ENCODE measurements at places on chromosomes 5 and 9. TPM values are rescaled to one million over a fixed set of nuclear protein-coding genes. Genes with fewer than 3 reads are reported as not detected.

Gene ECSCR
- 11.4 TPM for polyA plus RNA-seq

Gene MRPS2
- 37.8 TPM for polyA plus RNA-seq

- no peak for DNase-seq
- H3K4me1 ChIP-seq, result no peaks in the 10 kb centered on the region
- H3K27ac ChIP-seq, result no peak overlapping the region
- H3K27me3 ChIP-seq, result no peaks in the 10 kb centered on the region
Measured at GRCh38 chr5:87109746-87110145, 157.9 kb upstream of the RASA1 start.

DNA sequence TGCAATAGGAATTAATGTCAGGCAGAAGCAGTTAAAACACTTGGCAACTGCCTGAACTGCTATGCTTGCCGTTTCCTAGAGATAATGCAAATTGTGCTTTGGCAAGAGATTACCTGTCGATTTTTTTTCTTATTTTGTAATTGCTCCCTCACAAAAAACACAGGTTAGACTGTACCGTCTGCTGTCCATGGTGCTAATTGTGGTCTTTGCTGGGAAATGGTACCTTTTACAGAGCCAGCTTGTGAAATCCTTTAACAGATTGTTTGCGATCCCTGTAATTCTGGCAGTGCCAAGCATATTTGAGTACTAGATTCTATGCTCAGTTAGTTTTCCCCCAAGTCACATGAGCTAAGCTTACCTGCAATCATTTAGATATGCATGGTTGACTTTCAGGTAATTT lies 2125.8 kb upstream of the WWC1 start:
- H3K4me1 ChIP-seq, result no peaks in the 10 kb centered on the region
- DNase-seq, result no peak
- H3K27me3 ChIP-seq, result no peaks in the 10 kb centered on the region
- no peak overlapping the region for H3K27ac ChIP-seq
- H3K4me3 ChIP-seq, result no peak overlapping the region

Gene ACOT12
- 0.09 TPM for polyA plus RNA-seq

GRCh38 chr5:78362220-78362619 lies 1.8 kb downstream of the SCAMP1 start:
- peak overlapping the region; percentile 95 for H3K27ac ChIP-seq
- no peaks in the 10 kb centered on the region for H3K27me3 ChIP-seq

DNA sequence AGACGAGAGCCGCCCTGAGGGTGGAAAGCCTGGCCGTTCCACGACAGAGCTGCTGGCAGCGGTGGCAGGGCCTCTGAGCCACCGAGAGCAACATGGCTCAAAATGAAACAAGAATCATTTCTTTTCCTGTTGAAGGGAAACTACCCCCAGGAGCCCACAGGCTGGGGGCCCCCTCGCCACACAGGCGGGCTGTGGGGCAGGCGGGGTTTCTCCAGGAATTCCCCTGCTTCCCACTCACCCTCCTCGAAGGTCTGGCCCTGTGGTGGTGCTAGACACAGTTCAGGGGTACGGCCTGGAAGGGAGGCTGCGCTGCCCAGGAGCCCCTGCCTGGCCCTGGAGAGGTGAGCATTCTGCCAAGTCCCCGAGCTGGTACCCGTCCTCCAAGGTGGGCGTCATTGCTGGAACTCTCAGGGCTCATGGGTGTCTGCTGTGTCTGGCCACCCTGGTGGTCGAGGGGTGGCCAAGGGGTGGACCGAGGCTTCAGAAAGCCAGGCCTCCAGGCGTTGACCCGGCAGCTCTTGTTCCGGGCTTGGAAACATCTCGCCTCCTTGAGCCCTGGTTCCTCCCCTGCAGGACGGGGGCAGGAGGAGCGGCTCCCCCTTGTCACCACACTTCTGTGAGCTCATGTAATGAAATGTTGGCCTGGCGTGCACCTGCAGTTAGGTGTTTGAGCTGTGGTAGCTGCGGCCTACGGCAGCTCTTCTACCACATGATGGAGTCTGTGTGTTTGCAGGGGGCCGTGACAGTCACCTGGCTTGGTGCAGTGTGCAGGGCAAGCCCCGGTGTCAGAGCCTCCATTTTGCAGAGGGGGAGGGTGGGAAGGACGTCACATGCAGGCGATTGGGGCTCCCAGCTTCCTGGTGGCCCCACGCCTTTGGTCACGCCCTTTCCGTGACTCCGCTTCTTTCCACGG lies 65.3 kb downstream of the RXRA start:
- peaks cover 85% of the 10 kb centered on the region for H3K4me1 ChIP-seq
- DNase-seq, result no peak
- H3K36me3 ChIP-seq, result no peaks in the 10 kb centered on the region
- H3K27ac ChIP-seq, result no peak overlapping the region
- no peaks in the 10 kb centered on the region for H3K27me3 ChIP-seq

DNA sequence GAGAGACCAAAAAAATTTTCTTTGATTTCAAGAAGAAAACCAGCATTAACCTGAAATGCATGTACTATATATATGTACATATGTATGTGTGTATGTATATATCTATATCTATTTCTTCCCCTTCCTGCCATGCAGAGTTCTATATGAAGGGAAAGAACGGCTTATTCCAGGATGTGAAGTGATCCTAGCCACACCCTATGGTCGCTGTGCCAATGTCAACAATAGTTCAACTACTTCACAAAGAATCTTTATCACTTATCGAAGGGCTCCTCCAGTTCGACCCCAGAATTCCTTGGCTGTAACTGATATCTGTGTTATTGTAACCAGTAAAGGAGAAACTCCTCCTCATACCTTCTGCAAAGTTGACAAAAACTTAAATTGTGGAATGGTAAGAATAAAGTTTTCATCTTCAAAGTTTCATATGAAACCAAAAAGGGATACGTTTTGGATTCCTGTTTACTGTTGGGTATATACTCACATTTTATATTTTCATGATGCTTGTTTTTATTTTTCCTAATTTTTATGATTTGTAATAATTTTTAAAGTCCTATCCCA lies 56.2 kb downstream of the DENND4C start:
- no peak overlapping the region for H3K4me3 ChIP-seq
- no peak for DNase-seq
- peaks cover 20% of the 10 kb centered on the region for H3K4me1 ChIP-seq
- H3K27ac ChIP-seq, result no peak overlapping the region
- no peaks in the 10 kb centered on the region for H3K36me3 ChIP-seq

DNA sequence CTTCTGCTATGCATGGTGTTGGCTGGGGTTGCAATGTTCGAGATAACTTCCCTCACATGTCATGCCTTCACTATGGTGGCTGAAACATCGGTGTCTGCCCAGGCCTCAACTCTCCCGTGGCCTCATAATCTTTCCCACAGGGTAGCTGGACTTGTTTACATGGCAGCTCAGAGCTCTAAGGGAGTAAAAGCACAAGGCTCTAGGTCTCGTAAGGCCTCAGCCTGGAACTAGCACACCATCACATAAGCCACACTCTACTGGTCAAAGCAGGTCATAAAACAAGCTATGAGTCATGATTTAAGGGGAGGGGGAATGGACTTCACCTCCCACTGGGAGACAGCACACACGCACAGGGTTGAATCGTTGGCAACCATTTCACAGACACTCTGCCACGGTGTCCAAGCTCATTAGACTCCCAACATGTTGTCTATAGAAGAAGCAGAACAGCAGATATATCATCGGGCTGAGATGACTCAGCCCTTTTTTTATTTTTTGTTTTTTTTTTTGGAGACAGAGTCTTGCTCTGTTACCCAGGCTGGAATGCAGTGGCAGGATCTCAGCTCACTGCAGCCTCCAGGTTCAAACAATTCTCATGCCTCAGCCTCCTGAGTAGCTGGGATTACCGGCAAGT lies 66.8 kb upstream of the IL17B start:
- peak; percentile 94 for DNase-seq
- peaks cover 80% of the 10 kb centered on the region for H3K4me1 ChIP-seq
- peak overlapping the region; percentile 86 for H3K27ac ChIP-seq
- no peaks in the 10 kb centered on the region for H3K27me3 ChIP-seq
- H3K4me3 ChIP-seq, result no peak overlapping the region
- no peaks in the 10 kb centered on the region for H3K36me3 ChIP-seq

- no peaks in the 10 kb centered on the region for H3K36me3 ChIP-seq
- H3K4me3 ChIP-seq, result no peak overlapping the region
- H3K4me1 ChIP-seq, result no peaks in the 10 kb centered on the region
- no peaks in the 10 kb centered on the region for H3K27me3 ChIP-seq
- H3K27ac ChIP-seq, result no peak overlapping the region
- DNase-seq, result no peak
Measured at GRCh38 chr5:59828623-59829022, 64.9 kb downstream of the PDE4D start.

DNA sequence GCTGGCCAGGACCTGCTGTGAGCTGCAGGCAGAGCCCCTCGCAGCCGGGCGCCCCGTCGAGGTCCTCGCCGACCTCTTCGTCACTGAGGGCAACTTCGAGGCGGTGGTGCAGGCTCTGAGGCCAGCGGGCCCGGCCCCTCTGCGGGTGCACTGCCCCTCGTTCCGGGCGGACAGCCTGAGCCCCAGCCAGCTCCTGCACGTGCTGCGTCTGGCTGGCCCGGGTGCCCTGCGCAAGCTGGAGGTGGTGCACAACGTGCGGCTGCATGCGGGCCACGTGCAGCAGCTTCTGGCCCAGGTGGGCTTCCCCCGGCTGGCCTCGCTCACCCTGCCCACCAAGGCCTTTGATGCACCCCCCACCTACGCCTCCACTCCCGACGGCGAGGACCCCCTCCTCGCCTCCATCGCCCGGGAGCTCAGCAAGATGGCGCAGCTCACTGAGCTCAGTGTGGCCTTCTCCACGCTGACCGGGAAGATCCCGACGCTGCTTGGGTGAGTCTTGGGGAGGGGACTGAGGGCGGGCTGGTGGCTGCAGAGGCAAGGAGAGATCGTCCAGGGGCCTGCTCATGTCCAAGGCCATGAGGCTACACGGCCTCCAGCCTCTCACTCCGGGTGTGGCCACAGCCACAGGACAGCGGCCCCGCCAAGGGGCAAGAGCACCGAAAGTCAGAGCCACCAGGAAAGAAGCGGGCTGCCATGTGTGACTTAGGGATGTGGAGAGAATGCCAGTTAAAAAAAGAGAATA lies 825 bp downstream of the LRRC14B start:
- H3K27ac ChIP-seq, result peak overlapping the region; percentile 54
- DNase-seq, result peak; percentile 59
- H3K36me3 ChIP-seq, result no peaks in the 10 kb centered on the region
- H3K4me1 ChIP-seq, result peaks cover 29% of the 10 kb centered on the region
- no peak overlapping the region for H3K4me3 ChIP-seq
- no peaks in the 10 kb centered on the region for H3K27me3 ChIP-seq

Gene ANGPTL2
- polyA plus RNA-seq, result 0.69 TPM

Gene DMRT3
- not detected for polyA plus RNA-seq

Gene AFAP1L1
- polyA plus RNA-seq, result 4.2 TPM

GRCh38 chr9:110110154-110110553 lies 97.8 kb downstream of the C9orf152 start:
- DNase-seq, result no peak
- peaks cover 20% of the 10 kb centered on the region for H3K4me1 ChIP-seq
- H3K27me3 ChIP-seq, result no peaks in the 10 kb centered on the region
- H3K4me3 ChIP-seq, result no peak overlapping the region

DNA sequence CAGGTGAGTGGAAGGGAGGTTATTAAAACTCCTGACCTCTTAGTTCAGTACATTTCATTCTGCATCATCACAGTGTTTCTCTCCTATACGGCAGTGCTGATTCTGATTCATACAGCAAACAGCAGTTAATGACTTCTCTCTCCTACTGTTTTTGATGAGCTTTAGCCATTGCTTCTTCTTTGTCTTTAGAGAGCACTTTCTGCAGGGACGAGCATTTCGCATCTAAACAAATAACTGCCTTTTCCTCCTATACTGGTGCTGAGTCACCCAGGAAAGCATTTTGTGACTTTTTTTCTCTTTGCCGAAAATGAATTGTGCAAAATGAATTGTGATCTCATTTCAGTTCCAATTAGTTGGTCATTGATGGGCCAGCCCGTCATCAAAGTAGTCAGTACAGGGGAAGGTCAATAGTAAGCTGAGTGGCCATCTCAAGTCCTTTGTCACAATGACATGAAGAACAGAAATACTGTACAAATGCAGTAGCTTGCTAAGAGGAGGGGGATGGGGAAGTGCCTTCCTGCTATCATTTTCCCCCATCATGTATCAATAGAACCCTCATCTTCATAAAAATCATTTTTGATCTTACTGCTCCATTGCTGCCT lies 98.5 kb downstream of the INSYN2B start:
- no peaks in the 10 kb centered on the region for H3K27me3 ChIP-seq
- H3K36me3 ChIP-seq, result no peaks in the 10 kb centered on the region
- DNase-seq, result no peak
- H3K27ac ChIP-seq, result no peak overlapping the region
- no peaks in the 10 kb centered on the region for H3K4me1 ChIP-seq
- H3K4me3 ChIP-seq, result no peak overlapping the region

- no peak overlapping the region for H3K4me3 ChIP-seq
- H3K27me3 ChIP-seq, result no peaks in the 10 kb centered on the region
- H3K4me1 ChIP-seq, result no peaks in the 10 kb centered on the region
- no peak overlapping the region for H3K27ac ChIP-seq
- DNase-seq, result no peak
Measured at GRCh38 chr9:121230256-121230655, 28.6 kb upstream of the RAB14 start.

DNA sequence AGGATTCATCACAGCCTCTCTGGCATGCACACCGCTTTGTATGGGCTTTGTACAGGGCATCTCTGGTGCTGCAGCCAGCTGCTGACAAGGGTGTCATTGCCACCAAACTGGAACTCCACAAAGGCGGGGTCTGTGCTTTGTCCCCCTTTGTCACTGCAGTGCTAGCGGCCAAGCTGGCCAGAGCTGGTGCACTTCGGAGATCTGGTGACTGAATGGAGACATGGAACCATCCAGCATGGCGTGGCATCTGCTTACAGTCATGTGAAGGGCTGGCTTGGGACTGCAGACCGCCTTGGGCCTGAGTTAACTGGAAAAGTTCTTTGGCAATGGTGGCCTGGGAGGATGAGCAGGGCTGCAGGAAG lies 18.7 kb upstream of the COL5A1 start:
- peaks cover 8% of the 10 kb centered on the region for H3K4me1 ChIP-seq
- no peak overlapping the region for H3K27ac ChIP-seq
- H3K36me3 ChIP-seq, result no peaks in the 10 kb centered on the region

DNA sequence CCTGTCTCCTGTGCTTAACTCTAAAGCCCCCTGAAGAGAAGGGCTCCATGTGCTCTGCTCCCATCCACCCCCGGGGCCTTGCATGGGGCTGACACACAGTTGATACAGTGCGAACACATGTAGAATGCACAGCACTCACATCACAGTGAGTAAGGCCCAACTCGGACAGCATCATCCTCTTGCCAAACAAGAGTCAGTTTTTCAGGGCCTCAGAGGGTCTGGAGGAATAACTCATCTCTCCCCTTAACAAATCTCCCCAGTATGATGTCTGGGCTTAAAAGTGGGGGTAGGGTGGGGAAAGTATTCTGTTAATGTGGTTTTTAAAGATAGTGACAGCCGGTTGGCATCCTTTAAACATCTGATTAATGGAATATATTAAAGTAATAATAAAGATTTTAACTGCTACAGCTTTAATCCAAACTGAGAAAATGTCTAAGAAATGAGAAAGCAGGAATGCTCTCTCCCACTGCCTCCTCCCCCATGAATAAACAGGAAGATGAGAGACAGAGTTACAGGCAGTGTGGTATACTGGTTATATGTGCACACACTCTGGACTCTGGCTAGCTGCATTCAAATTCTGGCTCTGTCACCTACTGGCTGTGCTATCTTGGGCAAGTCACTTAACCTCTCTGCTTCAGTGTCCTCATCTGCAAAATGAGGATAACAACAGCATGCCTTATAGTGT lies 22.5 kb downstream of the APBA1 start:
- DNase-seq, result no peak
- no peaks in the 10 kb centered on the region for H3K4me1 ChIP-seq
- no peak overlapping the region for H3K4me3 ChIP-seq
- no peak overlapping the region for H3K27ac ChIP-seq
- no peaks in the 10 kb centered on the region for H3K27me3 ChIP-seq

Data from sigmoid colon (tissue), 7 donors.